ENCODE measurements at places on chromosomes 6 and 20.

GRCh38 chr6:75327807-75328206 is 43.2 kb upstream of the TMEM30A start:
- DNase-seq = no peak

GRCh38 chr6:134512981-134513391 is 195.1 kb upstream of the SGK1 start:
- no peak for DNase-seq

GRCh38 chr6:107401573-107401972 is 57.8 kb downstream of the PDSS2 start:
- DNase-seq = no peak

DNA sequence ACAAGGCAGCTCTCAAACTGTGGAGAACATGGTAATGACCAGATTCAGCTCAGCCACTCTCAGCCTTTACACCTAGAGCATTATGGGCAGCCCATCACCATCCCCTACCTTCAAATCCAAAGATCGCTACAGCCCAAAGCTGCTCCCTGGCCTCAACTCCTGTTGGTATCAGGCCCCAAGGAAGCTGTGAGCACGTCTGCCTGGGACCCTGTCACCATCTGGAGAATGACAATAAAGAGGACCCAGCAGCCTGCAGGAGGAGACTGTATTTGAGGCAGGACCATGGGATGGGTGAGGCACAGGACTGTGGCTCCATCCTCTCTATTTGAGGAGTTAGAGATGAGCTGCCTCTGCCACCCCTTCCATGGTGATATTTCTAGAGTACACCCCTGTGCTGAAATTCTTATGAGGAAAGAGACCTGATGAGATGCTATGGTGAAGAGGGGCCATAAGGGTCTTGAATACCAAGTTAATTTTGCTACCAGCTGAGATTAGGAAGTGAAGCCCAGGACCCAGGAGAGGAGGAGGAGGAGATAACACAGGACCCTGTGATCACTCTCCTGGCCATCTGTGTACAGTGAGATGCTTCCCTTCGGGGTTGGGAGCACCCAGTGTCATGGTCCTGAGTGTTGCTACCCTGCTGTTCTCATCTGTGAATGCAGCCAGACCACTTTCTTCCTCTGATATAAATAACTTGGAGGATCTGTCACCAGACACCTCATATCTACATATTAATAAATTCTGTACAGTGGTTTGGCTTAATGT is 19.6 kb upstream of the MICB start:
- DNase-seq = no peak

- DNase-seq = no peak
Measured at GRCh38 chr20:6007094-6007528, 46.7 kb downstream of the LRRN4 start.

GRCh38 chr20:58870293-58871014 is 17.9 kb downstream of the GNAS start:
- DNase-seq = peak; percentile 19

DNA sequence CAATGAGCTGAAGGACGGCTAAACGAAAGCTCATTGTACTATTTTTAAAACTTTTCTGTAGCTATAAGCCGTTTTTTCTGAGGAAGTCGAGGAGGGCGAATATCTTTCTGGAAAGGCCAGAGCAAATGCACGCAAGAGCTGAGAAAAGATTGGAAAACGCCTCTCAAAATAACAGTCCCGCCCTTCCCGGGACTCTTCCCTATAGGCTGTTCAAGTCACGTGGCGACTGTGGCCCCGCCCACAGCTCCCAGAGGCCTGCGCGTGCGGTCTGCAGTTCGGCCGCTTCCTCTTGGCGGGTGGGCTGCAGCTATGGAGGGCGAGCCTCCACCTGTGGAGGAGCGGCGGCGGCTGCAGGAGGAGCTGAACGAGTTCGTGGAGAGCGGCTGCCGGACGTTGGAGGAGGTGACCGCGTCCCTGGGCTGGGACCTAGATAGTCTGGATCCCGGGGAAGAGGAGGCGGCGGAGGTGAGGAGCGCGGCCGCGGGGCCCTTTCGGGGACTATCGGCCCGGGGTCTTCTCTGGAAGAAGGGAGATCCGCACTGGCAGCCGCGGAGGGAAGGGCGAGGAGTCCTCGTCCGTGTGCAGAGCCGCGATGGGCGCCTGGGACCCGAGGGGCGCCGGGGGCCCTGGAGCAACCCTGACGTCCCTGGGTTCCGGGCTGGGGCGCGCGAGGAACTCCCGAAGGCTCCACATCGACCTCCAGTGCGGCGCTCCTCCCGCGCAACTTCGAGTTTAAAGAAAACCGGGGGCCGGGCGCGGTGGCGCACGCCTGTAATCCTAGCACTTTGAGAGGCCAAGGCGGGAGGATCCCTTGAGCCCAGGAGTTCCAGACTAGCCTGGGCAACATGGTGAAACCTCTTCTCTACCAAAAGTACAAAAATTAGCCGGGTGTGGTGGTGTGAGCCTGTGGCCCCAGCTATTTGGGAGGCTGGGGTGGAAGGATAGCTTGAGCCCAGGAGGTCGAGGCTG is at the start of gene SNRNP48:
TSS of gene SNRNP48 (plus strand) at position 250 of the 969 bp plus-strand sequence. CDS start at position 310, 60 bp downstream.
- DNase-seq = peak; percentile 75

DNA sequence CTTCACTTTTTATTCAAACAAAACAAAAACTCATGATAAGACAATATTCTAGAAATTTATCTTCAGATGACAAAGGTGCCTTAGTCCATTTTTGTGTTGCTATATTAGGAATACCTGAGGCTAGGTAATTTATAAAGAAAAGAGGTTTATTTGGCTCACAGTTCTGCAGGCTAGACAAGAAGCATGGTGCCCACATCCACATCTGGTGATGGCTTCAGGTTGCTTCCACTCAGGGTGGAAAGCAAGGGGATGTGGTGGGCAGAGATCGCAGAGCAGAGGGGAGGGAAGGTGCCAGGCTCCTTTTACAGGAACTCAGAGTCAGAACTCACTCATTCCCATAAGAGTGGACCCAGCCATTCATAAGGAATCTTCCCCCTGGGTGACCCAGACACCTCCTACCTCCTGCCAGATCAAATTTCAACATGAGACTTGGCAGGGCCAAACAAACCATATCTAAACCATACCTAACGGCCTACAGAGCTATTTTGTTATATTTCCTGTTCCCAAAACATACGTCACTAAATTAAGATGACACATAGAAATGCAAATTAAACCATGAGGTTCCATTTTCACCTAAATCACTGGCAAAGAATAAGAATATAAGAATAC is 26.4 kb downstream of the ABHD12 start:
- DNase-seq = no peak

- no peak for DNase-seq
Measured at GRCh38 chr20:50727792-50728485, 3.4 kb upstream of the PARD6B start.

- DNase-seq = no peak
Measured at GRCh38 chr6:106225581-106225980, 100.0 kb downstream of the ATG5 start.

DNA sequence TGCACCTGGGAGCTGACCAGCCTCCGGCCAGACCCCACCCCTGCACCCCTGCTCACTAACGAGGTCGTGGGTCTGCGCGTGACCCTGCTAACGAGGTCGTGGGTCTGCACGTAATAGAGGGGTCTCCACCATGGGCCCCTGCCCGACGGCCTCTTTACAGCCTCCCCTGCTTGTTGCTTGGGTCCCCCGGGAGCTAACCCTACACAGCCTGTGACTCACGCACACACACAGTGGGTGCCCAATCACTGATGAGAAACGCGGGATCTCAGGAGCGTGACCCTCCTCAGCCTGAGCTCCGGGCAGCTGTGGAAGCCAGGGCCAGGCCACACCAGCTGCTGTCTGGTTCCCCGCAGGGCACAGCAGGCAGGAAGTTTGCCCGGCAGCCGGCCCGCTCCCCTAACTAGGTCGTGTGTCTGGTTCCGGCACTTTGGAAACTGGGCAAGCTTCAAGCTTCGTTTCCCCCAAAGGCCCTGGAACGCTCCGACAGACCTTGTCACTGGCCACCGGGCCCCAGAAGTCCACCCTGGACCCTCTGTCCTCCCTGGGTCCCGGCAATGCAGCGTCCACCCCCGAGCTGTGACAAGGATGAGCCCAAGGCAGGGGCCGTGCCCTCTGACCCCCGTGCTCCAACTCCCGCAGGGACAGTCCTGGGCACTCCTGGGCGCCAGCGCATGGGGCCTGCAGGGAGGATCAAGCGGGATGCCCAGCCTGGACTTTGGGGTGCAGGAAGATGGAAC is 767 bp downstream of the PTK6 start:
- no peak for DNase-seq

GRCh38 chr6:35489066-35489465 is 7.8 kb downstream of the TEAD3 start:
- DNase-seq = no peak

GRCh38 chr6:148649454-148649963 is 97.3 kb upstream of the UST start:
- no peak for DNase-seq

- DNase-seq = no peak
Measured at GRCh38 chr6:122154912-122155575, 244.4 kb upstream of the HSF2 start.

- DNase-seq = no peak
Measured at GRCh38 chr20:46229478-46230105, 78.7 kb downstream of the CDH22 start.

GRCh38 chr20:38591474-38592410 is 9.9 kb upstream of the ARHGAP40 start:
- DNase-seq = no peak

- peak; percentile 88 for DNase-seq
Measured at GRCh38 chr6:167683028-167683862, 143.5 kb upstream of the AFDN start.

GRCh38 chr6:113185299-113185698 is 671.8 kb upstream of the MARCKS start:
- DNase-seq = no peak

- no peak for DNase-seq
Measured at GRCh38 chr6:5529733-5530132, 268.4 kb downstream of the FARS2 start.

GRCh38 chr6:25583099-25583498 is 68.9 kb upstream of the SCGN start:
- DNase-seq = no peak

DNA sequence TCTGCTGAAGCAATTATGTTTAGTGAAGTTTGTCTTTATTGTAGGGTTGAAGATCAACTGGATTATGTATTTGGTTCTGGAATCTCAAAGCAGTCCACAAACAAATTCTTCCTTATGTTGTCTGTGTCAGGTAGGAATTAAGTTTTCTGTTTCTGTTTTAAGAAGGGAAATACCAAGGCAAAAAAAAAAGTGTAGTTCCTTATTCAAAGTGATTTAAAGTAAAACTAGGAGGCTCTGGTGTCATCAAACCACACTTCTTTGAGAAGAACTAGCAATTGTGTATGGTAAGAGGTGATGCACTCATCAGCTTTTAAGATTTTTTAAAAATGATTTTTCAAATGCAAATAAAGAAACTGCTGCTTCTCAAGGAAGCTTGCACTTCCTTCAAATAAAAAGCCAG is 1.9 kb downstream of the FAM135A start:
- DNase-seq = no peak

DNA sequence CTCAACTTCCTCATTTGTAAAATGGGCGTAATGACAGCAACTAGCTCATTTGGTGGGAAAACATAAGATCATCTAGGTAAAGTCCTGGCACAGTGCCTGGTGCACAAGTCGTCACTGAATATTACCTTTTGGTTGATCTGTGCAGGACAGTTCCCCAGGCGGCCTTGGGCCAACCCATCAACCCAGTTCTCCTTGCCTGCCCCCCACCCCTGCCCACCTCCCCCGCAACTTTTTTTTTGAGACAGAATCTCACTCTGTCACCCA is 99.2 kb downstream of the JPH2 start:
- no peak for DNase-seq

GRCh38 chr20:41224281-41224680 is 86.9 kb downstream of the PLCG1 start:
- no peak for DNase-seq

GRCh38 chr6:67642582-67642981 is 992.5 kb upstream of the ADGRB3 start:
- DNase-seq = no peak

- no peak for DNase-seq
Measured at GRCh38 chr6:134245706-134246105, 72.2 kb downstream of the SGK1 start.

GRCh38 chr6:127554435-127555006 is 22.5 kb upstream of the C6orf58 start:
- no peak for DNase-seq

- DNase-seq = no peak
Measured at GRCh38 chr6:127459231-127459641, at the start of gene KIAA0408. TSS of gene KIAA0408 (minus strand) at chr6:127459389. CDS start at chr6:127453981, 5,408 bp downstream.

GRCh38 chr20:58908221-58908620 is 55.7 kb downstream of the GNAS start:
- DNase-seq = no peak

GRCh38 chr6:170271771-170272314 is 19.0 kb downstream of the DLL1 start:
- DNase-seq = no peak

- no peak for DNase-seq
Measured at GRCh38 chr20:4060856-4061695, 45.7 kb upstream of the RNF24 start.

- no peak for DNase-seq
Measured at GRCh38 chr6:10587656-10588406, 66.7 kb downstream of the GCNT2 start.

- no peak for DNase-seq
Measured at GRCh38 chr6:97114645-97115044, 168.4 kb downstream of the MMS22L start.

GRCh38 chr6:102438171-102438570 is 1044.7 kb downstream of the GRIK2 start:
- no peak for DNase-seq

DNA sequence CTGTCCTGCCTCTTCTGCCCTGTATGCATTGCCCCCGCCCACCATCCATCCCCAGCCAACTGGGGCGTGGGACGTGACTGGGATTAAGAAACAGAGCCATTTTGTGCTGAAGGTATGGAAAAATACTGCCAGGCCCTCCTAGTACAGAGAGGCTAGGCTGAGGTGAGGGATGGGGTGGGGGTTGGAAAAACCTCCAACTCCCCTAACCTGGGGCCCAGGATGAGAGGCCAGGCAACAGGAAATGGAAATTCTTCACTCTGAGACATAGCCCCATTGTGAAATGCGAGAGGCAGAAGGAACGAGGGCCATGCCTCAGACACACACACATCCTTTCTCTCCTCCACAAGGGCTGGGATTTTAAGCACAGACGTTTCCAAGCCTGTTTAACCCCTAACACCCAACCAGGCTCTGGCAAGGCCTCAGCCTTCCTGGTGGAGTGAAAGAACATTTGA is 19.9 kb downstream of the KCNK5 start:
- DNase-seq = no peak

- DNase-seq = no peak
Measured at GRCh38 chr6:160190973-160191372, 67.6 kb downstream of the SLC22A2 start.

DNA sequence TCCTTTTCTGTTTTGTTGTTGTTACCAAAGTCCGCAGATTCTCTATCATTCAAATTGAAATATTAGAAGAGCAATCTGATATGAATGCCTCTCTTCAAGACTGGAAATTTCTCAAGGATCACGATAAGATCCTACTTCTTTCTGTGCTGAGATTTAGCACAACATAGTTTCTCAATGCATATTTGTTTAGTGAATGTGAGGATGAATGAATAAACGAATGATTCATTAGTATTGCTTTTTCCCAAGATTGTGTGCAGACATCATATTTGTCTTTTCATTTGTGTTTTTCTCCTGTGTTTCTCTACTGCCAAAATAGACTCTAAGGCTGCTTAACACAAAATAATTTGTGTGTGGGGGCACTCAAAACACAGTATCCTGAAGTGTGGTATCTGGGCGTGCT is 862.7 kb upstream of the MAP3K7 start:
- no peak for DNase-seq

Data from hypothalamus (tissue), 51 donors.